Anterior cingulate cortex (tissue), 58 donors: ENCODE measurements at places on chromosomes 2 and 18.

DNA sequence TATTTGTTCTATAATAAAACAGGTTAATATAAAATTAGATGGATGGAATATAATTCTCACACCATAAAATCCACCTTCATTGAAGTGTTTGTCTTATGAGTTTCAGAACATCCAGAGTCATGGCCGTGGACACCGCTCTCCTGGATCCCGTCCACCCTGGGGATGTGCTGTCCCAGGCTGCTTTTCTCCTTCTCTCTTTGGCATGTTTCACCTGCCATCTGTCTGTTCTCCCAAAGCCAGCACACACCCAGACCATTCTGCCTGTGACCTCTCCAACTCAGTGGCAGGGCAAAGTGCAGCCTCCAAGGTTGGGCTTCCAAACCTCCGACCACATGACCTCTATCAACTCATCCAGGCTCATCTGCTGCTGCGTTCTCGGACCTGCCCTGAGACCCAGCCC lies 104.7 kb downstream of the MYT1L start:
- no peak for DNase-seq

DNA sequence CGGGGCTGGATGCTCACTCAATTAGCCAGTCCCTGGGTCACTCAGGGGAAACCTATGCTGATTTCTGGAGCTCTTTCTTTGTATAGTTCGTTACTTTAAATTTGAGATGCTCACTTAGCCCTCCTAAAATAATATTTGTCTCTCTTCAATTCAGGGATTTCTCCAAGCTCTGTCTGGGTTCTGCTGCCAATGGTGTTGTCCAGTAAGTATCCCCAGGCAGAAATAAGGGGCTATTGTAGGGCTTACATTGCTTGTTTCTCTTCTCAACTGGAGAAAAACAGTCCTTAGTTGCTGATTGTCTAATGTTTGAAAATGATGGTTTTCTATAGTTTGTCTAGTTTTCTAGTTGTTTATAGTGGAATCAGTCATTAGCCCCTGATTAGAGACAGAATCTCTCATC lies 5.0 kb downstream of the RAB6C start:
- DNase-seq, result no peak

DNA sequence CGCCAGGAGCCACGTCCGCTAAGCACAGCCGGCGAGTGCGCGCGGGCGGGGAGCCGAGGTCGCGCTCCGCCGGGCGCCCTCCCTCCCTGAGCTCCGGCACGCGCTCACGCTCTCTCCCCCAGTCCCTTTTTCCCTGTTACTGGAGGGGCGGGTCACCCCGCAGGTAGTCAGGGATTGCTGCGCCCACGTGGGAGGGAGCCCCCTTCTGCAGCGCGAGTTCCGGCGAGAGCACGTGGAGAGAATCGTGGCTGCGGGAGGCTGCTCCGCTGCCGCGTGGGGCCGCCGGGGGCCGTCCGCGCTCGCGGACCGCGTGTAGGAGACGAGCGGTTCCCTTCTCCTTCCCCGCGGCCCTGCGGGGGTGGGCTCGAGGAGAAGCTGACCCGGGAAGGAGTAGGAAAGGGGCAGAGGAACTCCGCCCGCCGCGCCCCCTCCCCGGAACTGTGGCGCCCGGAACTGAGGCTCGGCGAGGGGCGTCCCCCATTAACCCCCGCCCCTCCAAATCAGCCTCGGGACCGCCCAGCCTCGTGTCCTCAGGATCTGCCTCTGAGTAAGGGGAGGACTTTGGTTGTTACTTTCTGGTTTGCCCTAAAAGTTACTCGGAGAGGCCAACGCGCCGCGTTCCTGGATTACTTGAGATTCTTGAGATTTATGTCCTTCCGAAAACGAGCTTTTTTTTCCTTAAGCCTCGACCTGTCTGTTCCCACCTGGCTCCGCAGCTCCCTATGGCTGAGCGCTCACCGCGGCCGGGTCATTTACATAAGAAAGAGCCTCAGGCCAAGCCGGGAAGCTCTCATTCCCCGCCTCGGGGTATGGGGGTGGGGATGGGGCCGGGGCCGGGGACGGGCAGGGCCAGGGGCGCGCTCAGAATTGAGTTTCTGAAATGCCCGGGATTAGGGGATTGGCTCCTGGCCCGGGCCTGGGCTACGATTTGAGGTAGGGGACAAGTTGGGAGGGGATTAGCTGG lies 1.1 kb downstream of the HK2 start:
- DNase-seq, result no peak

DNA sequence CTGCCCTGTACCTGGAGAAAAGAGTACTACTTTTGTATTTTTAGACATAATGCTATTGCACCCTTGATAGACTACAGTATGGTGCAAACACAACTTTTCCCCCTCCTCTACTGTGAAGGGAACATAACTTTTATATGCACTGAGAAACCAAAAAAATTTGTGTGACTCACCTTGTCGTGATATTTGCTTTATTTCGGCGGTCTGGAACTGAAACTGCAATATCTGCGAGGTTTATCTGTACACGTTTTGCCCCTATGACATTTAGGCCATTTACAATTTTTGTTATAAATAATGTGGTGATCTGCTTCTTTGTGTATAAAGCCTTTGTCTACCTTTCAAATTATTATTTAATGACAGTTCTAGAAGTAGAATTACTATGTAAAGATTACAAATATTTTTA lies 34.4 kb upstream of the AAK1 start:
- no peak for DNase-seq
